ENCODE measurements at places on chromosomes 5 and 9.

DNA sequence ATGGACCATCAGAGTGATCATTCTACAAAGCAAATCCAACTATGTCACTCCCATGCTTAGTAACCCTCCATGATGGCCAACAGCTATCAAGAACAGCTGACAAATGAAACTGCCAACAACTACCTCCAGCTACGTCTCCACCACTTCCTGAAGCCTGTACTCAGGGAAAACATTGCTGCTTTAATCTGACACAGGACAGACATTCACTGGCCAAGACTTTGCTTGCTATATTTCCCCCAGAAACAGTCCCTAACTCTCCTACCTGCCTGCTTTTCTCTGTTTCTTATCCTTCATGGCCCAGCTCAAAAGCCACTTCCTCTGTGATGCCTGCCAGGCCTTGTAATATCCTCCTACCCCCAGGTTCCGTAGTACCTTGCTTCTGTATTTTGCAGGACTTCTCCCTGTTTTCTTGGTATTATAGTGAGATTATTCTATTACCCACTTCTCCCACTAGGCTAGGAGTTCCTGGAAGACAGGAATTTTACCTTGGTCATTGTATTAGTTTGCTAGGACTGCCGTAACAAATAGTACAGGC lies 14.7 kb upstream of the RAB14 start:
- no peak for DNase-seq

GRCh38 chr5:14415698-14416074 lies 165.9 kb upstream of the OTULINL start:
- no peak for DNase-seq

GRCh38 chr5:140590861-140591260 lies 26.2 kb downstream of the SLC35A4 start:
- no peak for DNase-seq

DNA sequence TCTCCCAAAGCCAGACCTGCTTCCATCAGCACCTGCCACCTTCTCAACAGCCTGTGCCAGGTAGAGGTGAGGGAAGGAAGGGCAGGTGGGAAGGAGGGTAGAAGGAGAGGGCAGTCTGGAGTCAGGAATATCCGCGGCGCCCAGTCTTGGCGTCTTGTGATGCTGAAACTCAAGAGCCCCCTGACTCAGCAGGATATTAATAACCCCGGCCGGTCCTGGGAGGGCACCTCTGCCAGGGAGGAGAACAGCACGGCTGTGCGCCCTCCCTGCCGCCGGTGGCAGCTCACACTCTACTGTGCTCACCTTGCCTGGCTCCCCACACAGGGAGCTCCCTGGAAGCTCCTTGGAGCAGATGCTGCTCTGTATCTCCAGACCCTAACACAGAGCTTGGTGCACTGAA lies 11.6 kb upstream of the NTNG2 start:
- DNase-seq, result no peak
